Stimulated activated CD4-positive, alpha-beta T cell treated with anti-CD3 and anti-CD28 coated beads, Interleukin-1b, Interleukin-23, amount 100 ng/mL, for 48 hours (primary cell): ENCODE measurements at places on chromosomes 13 and 19.

- no peak for DNase-seq
Observed at GRCh38 chr13:37701306-37701705, 102.7 kb upstream of the POSTN start.

GRCh38 chr13:91014696-91015095 lies 332.8 kb upstream of the MIR17HG start:
- DNase-seq = no peak

DNA sequence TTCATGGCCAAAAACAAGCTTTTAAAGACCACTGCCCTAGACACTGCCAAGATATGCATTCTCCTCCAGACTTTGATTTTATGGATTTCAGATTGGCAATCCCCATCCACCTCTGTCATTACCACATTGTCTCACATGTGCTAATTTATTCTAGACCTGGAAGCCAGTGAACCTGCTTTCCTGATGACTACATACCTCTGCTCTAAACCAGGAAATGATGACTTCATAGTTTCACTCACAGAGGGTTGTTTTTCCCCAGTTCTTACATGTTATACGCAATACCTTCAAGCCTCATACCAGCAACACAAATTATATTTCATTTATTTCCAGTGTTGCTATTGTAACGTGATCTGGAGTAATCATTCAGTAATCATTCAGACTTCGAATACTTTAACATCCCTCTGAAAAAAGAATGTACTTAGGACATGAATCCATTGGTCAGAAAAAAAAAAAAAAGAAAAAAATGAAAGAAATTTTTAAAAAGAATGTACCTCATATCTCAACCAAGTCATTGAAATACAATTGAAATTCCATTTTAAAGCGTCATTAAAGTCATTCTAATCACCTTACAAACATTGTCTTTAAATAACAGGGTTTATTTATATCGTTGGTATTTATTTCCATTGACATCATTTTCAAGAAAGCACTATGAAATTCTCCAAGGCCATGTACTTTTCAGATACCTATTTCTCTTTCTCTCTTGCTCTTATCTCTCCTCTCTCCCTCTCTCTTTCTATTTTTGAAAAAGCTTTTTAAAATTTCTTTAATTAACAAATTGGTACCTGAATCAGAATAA lies 33.4 kb upstream of the KLF5 start:
- no peak for DNase-seq

GRCh38 chr13:52925251-52925650 lies 76.8 kb upstream of the PCDH8 start:
- DNase-seq = no peak

DNA sequence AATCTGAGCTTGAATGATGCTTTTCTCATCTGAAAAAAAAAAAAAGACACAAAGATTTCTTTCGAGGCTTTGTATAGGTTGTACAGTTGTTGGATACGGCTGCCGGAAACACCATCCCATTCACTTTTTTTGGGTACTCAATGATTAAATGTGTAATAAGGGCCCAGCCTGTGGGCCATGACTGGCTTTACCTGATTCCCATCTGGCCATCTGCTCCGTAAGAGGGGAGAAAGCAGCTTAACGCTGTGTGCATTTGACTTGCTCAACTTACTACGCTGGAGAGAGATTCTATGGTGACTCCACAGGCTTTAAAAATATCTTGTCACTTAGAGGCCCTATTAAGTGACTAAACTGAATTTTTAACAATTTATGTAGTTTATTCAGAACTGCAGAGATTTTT lies 731 bp downstream of the ZNF558 start:
- no peak for DNase-seq

GRCh38 chr13:99970651-99971575 lies 654 bp downstream of the ZIC5 start:
- no peak for DNase-seq

GRCh38 chr19:6573350-6573749 lies 17.6 kb downstream of the CD70 start:
- no peak for DNase-seq

DNA sequence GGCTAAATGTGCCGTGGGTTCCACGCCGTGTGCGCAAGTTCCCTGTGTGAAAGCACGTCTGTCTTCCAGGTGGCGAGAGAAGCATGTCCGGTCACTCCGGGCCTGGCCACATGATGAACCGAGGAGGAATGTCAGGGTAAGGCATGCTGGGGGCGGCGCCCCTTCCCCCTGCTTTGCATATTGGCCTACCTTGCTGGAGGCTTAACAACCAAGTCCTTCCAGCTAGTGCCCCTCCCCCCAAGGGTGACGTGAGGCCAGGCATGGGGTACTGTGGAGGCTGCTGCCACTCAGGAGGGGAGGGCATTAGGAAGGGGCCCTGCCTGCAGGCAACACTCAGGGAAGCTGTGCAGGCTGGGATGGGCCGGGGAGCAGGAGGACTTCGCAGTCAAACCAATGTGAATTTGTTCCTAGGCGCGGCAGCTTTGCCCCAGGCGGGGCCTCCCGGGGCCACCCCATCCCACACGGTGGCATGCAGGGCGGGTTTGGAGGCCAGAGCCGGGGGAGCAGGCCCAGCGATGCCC lies 12.5 kb downstream of the MICOS13 start:
- no peak for DNase-seq

DNA sequence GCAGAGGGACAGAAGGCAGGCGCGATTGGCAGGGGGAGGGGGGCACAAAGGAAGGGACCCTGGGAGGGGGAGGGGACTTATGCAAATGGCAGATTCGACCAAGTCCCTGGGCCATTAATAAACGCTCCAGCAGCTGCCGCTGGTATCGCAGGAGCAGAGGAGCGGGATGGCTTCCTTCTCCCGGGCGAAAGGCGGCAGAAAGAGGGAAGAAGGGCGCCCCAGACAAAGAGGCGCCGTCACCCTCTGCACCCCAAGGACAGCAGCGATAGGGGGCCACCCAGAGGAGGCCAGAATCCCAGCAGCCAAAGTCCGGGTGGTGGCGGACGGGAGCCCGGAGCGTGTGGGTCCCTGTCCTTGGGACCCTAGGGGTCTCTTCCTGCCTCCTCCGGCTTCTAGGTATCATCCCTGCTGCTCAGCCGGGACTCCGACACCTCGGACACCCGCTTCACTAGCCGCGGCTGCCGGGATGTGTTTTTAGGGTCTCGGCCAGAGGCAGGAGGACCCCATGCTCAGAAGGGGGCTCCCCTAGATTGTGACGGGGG lies 1.9 kb downstream of the PTPRS start:
- no peak for DNase-seq

DNA sequence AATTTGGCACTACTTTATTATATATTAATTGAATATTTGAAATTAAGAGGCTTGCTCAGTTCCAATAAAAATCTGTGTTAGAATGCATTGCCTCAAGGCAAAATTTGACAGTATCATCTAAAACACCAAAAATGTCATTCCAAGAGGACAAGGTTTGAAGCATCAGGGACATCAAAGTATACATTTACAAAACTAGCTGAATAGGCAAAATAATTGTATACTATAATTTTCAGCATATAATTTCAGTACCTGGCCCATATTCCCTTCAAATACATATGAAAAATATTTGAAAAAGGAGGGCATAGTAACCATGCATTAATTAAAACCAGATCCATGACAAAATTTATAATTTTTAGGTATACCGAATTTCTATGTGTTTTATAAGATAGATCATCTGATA lies 963.8 kb downstream of the PCDH9 start:
- no peak for DNase-seq

DNA sequence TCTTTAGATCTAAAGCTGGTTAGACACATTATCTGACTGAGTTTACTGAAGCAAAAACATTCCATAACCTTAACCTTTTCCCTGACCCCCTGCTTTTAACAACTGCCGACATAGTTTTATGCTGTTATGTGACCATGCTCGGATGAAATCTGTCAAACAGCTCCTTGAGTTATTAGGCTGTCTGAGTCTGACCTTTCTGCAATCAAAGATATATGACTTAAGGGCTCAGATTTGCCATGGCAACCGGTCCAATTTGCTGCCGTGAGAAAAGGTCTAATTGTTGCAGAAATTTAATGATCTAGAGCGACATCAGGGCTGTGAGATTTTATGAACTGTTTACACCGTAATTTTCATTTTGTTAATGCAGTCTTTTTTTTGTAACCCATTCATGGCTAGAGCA lies 61.8 kb downstream of the URI1 start:
- no peak for DNase-seq

DNA sequence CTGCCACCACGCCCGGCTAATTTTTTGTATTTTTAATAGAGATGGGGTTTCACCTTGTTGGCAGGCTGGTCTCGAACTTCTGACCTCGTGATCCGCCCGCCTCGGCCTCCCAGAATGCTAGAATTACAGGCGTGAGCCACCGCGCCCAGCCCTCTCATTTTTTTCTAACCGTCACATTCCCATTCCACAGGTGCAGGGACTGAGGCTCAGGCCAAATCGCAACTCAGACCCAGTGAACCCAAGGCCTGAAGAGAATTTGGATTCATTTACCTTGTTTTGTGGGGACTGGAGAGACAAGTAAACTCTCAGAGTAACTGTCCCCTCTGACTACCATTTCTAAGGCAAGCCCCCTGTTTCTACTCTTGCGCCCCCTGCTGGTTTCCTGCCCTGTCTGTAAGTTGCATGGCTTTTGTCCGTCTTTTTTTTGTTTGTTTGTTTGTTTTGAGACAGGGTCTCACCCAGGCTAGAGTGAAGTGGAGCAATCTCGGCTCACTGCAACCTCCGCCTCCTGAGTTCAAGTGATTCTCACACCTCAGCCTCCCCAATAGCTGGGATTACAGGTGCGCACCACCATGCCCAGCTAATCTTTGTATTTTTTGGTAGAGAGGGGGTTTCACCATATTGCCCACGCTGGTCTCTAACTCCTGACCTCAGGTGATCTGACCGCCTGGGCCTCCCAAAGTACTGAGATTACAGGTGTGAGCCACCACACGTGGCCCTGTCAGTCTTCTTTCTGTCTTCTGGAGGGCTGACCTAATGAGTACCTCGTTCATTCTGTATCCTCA lies 2.3 kb upstream of the STRN4 start:
- peak; percentile 73 for DNase-seq

DNA sequence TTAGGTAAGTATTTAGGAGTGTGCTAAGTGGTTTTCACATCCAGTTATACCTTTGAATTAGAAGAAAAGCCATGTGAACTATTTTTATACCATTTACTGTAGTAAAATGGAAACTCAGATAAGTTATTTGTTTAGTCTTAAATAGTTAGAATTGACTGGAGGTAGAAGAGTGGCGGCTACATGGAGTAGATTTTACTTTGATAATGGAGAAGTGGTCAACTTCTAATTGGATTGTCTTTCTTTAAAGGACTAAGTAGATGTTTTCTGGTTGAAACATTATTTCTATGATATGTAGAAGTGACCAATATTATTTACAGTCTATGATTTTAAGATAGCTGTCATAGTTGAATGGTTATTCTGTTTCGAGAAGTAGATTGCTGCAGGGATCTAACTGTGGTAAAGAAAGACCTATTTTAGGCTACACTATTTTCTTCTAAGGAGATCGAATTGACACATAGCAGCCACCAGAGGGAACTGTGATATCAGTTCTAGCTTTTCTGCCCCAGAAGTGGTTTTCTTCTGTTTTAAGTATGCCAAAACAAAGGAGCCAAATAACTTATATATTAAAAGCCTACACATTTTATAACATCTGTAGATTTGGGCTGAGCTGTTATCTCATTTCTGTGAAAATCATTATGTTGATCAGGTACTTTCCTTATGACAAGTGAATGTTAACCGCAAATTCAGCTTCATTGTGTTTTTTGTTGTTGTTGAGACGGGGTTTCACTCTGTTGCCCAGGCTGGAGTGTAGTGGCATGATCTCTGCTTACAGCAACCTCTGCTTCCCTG lies 26.1 kb downstream of the ZMYM2 start:
- DNase-seq = no peak

DNA sequence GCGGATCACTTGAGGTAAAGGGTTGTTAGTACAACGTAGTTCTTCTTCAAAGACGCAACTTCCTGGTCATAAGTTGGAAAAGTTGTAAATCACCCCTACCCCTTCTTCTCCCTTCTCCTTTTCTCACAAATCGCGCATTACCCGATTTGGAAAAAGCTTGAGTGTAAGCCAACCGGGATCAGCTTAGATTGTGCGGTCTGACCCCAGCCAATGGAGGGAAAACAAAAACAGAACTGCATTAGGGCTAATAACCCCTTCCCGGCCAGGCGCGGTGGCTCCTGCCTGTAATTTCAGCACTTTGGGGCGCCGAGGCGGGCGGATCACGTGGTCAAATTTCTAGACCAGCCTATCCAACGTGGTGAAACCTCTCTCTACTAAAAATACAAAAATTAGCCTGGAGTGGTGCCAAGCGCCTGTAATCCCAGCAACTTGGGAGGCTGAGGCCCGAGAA lies 806 bp downstream of the ZNF90 start:
- peak; percentile 9 for DNase-seq

DNA sequence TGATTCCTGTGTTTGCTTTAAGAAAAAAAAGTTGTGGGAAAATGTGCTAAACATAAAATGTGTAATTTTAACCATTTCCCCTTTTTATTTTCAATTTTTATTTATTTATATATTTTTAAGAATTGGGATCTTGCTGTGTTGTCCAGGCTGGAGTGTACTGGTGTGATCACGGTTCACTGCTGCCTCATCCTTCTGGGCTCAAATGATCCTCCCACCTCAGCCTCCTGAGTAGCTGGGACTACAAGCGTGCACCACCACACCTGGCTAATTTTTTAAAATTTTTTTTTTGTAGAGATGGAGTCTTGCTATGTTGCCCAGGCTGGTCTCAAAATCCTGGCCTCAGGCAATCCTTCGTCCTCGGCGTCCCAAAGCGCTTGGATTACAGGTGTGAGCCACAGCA lies 19.0 kb downstream of the CACNG6 start:
- no peak for DNase-seq

GRCh38 chr13:48578516-48579164 lies 45.8 kb upstream of the RCBTB2 start:
- DNase-seq = no peak

DNA sequence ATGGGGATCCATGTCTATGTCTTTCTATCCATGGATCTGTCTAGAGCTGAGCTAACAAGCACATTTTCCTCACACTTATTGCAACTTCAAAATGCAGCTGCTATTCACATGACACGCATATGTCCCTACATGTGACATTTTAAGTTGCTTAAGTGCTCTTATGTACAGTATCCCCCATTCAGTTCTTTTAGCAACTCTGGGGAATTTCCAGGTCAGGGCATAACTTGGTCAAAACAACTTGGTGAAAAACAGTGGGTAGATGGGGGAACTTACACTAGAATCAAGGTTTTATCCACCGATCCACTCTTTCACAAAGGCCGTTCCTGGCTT lies 73.0 kb downstream of the COL4A1 start:
- DNase-seq = no peak

DNA sequence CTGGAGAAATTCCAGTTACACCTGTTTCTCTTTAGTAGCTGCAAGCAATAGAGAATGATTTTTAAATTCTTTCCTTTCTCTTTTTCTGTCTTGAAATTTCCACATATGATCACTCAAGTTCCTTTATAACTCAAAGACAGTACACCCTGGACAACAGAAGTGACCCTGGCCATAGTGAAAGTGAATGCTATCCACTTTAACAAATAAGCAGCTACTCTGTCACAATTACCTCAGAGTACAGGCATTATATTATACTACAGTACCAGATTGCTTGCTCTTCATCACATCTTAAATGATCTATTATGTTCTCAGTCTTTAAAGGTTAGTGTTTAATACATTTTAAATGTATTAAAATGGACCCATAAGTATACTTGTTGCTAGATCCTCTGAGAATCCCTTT lies 136.2 kb downstream of the KLF12 start:
- DNase-seq = no peak
